ENCODE measurements at places on chromosomes 5 and 9.

- no peak for DNase-seq
These were observed 60.1 kb downstream of the GALNT12 start for GRCh38 chr9:98867429-98868168.

GRCh38 chr9:28925157-28925556 lies 1351.9 kb upstream of the C9orf72 start:
- no peak for DNase-seq

DNA sequence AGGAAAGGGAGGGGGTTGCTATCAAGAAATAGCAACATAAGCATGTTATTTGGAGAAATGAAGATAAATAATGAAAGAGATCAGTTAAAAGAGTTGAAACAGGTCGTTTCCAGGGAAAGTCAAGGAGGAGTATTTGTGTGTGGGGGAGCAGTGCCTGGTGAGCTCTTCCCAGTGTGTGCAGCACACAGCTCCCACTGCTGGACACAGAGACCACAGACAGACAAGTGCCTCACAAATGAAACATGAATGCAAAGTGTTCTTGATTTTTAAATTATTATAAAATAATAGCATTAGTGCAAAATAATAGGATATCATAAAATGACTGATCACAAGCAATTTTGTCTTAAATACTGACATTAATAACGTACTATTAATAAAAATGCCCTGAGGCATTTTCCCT lies 40.8 kb downstream of the LIFR start:
- no peak for DNase-seq

DNA sequence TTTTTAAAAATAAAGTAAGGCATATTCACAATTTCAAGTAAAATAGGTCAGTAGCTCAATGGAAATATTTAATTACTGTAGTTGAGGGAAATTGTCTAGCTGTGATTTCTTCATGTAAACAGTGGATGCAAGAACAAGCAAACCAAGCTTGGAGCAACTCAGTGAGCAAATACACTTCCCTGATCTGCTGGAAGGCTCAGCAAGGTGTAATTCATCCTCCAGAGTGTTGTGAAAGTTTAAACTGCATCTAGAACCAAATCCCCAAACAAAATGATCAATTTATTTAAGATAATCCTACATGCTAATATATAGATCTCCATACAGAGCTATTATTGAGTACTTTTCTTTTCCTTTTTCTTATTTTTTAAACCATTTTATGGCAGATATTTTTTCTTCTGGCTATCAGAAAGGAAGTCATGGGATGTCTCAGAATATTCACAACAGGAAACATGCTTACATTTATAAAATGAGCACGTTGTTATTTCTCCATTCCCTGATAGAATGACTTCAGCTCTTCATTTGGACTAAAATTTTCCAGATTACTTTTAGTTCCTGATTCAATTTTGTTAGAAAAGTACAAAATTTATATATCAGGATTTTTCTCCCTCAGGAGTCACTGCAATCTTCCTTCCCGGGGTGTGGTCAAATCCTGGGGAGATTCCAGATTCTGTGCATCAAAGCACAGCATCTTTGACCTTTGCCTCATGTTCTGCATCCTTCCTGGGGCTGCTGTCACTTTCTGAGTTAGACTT lies 219.2 kb upstream of the ELL2 start:
- DNase-seq = no peak

GRCh38 chr9:120353506-120353905 lies 226.5 kb downstream of the CDK5RAP2 start:
- DNase-seq = no peak

DNA sequence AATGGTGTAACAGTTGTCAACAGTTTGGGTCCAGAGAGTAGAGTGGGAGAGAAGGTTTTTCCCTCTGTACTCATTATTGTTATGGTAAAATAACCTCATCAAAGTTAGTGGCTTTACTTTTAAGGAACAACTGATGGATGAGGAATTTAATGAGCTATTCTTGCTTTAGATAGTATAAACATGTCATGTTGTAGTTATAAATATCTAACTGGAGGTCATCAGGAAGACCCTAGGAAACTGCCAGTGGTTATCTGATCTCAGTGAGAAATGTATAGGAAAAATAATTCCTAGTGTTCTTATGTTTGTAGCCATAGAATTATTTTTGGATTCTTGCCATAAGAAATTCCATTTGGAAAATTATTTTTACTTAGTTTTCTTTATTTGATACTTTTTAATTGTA lies 4.1 kb downstream of the ERCC6L2 start:
- no peak for DNase-seq

DNA sequence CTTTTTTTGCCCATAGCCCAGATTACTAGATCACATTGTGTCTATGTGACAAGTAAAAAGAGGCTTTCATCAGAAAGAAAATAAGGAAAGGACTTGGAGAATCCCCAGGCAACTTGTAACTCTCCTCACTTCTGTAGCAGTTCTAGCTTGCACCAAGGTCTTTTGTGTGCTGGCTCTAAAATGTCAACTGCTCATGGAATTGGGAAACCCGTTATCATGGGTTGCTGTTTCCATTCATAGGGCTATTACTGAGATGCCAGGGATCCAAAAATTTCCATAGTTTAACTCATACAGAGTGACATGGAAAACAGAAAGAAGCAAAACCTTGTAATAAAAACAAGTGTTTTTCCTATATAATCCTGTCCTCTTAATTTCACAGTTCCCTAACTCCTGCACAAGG lies 123.9 kb upstream of the FBXL7 start:
- DNase-seq = no peak

- no peak for DNase-seq
These were observed 2.6 kb downstream of the TEX10 start for GRCh38 chr9:100350188-100350587.

DNA sequence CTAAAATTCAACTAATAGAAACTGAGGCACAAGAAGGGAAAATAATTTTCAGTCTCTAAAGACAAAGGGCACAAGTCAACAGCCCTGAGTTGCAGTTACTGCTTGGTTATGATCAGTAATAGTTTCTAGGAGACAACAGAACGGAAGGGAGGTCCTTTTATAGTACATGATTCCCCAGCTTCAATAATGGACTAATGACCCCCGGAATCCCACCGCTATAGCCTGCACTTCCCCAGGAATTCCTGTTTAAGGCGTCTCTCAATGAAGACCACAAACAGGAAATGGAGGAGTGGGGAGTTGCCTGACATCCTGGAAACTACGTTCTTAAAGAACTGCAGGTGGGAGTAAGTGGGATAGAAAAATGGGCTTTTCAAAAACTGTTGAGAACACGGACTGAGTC lies 60.6 kb downstream of the DIAPH1 start:
- no peak for DNase-seq

DNA sequence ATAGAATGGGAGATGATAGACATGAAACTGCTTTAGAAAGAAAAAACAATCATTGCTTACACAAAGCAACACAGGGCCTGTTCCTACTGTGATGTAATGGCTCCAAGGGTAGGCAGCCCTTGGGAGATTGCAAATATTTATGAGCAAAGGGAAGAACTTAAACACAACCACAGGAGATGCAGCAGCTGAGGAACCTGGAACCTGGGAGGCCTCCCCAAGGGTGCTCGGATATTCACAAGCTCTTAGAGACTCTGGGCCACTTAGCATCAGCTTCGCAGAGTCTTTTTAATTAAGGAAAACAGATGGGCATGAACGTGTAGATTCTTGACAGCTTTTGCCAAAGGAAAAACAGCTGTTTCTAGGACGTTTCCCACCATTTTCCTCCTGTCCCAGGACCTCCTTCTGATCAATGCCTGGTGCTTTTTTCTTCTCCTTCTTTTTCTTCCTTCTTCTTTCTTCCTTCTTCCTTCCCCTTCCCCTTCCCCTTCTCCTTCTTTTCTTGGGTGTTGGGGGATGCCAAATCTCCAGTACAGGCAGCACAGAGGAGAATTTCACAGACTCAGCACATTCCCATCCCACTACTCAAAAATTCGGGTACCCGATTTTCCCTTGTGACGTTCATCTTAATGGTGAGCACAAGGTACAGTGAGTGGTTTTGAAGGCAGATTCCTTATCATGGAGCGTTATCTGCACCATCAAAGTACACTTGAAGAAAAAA lies 28.1 kb upstream of the TCF7 start:
- DNase-seq = peak; percentile 52

GRCh38 chr5:8184455-8185063 lies 315.6 kb downstream of the MTRR start:
- no peak for DNase-seq

DNA sequence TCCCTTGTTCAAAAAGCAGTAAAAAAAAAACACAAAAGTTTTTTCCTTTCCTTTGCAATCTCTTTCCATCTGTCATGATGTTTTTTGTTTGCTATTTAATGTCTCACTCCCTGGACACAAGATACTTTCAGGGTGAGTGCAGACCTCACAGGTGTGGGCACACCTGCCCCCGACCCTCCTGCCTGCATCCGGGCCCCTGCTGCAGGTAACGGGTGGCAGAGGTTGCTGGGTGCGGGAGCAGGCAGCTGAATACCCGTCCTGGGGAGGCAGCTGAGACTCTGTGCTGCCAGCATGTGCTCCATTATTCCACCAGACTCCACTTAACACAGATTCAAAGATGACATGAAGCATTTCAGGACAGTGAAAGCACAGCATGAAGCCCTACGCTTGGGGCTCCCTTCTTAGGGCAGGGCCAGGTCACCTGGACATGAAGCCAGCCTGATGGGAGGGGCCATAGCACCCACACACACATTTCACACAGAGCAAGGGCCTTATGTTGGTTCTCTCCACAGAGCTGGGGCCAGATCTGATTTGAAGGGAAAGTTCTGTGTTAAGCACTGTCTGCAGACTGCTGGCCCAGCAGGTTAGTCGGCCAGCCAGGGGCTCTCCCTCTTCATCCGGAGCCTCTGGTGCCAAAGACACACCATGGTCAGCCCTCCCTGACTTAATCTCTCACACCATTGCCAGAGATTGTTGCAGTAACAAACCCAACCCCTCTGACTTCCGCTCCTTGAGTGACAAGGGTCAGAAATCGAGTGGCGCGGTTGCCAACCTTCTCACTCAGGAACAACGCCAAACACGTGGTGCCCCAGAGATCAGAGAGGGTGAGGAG lies 13.0 kb downstream of the NEK6 start:
- no peak for DNase-seq

- DNase-seq = no peak
These were observed 37.4 kb downstream of the FBXO4 start for GRCh38 chr5:41962491-41962890.

DNA sequence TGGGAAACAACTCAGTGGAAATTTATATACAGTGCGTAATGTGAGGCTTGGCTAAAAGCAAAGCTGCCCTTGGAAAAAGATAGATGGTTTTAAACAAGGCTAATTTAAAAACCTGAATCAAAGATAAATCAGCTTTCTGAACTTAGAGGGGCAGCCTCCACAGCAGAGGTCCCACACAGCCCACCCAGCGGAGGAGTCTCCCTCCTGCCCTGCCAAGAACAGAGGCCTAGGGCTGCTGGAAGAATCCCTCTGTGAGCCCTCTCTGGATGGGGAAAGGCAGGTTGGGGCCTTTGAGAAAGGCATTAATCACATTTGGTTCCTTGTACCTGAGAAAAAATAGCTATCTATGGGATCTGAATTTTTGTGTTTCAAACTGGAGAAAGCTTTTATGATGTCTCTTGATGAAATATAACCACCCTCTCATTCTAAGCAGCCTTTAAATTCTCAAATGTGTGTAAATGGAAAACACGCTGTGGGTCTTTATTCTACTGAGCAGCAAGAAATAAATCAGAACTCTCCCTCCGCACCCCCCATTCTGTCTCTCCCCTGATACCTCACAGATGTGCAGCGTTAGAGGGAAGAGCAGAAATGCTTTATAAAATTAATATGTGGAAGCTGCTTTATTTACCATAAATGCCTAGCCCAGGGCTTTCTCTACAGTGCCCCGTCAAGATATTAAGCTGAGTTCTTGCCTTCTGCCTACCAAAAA lies 329.2 kb downstream of the EFNA5 start:
- DNase-seq = no peak

GRCh38 chr9:30058463-30058862 lies 2326.0 kb upstream of the ACO1 start:
- no peak for DNase-seq

- no peak for DNase-seq
These were observed 74.7 kb downstream of the TMEM161B start for GRCh38 chr5:88193896-88194295.

DNA sequence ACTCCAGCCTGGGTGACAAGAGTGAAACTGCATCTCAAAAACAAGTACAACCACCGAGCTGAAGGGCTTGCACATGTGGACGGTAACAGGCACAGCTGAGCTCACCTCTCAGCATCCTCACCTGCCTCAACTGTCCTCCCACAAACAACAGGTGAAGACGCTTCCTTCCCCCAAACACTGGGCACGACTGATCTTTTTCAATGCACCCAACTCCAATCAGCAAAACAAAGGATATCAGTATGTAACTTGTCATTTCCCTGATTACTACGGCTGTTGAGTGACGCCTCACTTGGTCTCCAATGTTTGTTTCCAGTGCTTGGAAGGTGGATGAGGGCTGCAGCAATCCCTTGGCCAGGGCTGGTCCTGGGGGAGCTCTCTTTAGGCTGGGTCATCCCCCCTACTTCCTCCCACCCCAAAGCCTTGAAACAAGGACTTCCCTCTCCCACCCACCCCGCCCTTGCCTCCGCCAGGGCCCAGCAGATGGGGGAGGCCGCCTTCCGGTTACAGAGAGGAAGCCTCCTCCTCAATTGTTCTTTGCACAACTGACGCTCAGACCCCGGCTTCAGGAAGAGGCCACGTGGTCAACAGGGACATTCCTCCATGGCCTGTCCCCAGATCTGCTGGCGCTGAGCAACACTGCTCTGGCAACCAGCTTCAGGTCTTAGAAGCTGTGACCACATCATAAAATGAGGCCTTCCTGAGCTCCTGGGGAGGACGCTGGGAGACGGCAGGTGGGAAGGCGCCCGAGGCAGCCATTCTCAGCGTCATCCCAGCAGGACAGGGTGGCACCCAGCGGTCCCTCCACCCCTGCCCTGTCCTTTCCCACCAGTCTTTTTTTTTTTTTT lies 5.9 kb downstream of the FAM78A start:
- peak; percentile 64 for DNase-seq

DNA sequence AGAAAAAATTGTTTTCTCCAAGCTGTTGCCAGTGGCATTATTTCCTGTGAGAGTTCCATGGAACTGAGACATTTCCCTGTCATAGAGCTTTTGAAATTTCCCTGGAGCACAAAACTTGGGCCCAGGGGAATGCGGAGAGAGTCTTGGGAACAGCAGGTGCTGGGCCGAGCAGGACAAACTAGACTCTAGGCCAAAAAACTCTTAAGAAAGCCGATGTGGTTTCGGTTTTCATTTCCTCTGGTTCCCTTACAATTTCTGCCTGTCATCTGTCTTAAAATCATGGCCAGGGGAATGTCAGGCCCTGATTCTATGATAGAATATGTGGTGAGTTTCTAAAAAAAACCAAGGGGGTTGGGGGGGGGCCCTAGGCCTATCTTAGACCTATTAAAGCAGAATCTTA lies 4.6 kb downstream of the SLC35A4 start:
- DNase-seq = no peak
